Stromal cell of bone marrow (primary cell): ENCODE measurements at places on chromosomes 12 and 14.

DNA sequence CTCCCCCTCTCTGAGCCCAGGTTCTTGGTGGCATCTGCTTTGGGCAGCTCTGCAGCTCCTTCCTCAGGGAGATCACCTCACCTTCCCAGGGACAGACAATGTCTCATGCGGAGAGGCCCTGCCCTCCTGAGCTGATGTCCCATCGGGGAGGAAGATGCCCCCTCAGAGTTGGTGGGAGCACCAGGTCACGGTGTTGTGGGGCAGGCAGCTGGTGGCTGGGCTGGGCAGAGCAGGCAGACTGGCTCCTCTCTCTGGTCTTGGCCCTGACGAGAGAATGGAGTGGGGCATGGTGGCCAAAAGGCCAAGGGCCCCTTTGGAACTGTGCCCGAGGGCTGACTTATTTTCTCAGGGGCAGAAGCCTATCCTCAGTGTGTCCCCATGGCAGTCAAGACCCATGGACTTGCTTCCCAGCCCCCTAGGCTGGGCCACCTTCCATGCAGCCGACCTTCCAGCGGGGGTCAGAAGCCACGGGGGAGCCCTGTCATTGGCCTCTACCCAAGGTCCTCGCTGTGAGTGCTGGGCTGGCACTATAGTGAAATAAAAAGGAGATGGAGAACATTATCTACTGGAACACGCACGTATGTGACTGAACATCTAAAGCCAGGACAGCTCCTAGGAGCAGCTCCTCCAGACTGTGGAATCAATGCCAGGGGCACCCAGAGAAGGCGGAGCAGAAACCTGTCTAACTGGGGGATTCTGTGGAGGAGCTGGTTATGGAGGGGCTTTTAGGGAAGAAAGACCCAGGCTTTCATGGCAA is 21.9 kb downstream of the PPP2R5C start:
- no peak for DNase-seq

- DNase-seq: no peak
These were observed 19.2 kb downstream of the LHX5 start for GRCh38 chr12:113452458-113452857.

- DNase-seq: peak; percentile 82
These were observed 231.6 kb downstream of the CACNA1C start for GRCh38 chr12:2284321-2284813.

- no peak for DNase-seq
These were observed 6.2 kb downstream of the TSPAN9 start for GRCh38 chr12:3083241-3083920.

DNA sequence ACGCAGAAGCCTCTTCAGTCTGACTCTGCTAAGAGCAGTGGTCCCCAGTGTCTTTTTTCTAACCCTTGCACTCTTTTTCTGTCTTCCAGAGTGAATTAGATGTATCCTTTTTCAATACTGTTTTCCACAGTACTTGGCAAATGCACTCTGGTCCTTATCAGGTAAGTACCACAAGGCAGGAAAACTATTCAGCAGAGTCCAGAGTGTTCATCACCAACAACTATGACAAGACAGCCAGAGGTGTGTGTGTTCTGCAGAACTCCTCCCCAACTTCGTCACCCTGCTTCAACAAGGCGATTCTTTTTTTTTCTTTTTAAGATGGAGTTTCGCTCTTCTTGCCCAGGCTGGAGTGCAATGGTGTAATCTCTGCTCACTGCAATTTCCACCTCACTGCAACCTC is 54.3 kb upstream of the STRN3 start:
- no peak for DNase-seq

DNA sequence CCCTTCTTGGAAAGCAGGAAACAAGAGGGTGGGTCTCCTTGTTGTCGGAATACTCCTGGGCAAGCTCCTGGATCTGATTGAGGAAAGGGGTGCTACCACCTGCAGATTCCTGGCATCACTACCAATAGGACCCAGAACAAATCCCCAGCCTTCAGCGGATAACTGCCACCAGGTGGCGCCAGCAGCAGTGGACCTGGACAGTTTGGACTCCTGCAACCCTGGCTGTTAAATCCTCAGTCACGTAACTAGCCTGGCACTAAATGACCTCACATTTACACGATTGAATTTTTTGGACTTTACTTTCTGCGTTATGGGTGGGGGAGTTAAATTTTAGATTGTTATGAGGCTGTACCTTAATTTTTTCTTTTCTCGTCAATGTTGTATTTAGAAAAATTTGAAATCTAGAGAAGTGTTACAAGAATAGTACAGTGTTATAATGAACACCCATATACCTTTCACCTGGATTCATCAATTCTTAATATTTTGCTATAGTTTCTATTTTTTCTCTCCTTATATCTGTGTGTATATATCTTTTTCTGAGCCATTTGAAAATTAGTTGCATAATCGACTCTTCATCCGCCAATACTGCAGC is 95.6 kb downstream of the GAS2L3 start:
- DNase-seq: peak; percentile 14

DNA sequence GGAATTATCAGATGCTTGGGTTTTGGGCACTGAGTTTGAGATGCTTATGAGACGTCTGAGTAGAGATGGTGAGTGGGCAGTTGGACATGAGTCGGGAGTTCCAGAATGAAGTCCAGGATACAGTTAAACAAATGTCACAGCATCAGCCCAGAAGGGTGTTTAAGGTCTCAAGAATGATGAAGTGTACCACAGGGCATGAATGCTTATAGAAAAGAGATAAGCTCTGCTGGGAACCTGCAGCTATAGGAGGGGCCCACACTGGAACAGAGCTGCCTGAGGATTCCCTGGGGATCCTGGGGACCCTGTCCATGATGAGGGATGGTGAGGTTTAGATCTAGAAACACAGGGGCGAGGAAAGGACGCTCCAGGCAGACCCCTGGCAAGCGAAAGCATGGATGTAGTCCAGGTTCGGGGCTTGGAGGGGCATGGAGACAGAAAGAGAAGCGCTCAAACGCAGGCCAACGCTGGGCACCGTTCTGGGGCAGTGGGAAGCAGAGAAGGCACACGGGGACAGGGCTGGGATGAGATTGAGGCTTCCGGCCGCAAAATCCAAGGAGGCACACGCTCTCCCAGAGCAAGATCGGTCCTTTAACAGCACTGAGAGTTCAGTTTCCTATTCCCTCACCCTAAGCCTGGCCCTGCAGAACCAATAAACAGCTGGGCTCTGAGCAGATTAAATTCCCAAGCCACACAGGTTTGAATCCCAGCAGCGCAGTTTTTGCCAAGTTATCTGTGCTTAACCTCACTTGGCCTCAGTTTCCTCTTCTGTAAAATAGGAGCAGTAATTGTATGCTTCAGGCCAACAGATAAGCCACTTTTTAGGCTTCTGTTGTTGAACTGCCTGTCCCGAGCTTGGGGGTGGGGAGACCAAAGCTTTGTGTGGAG is 52.9 kb downstream of the EID3 start:
- DNase-seq: no peak

- DNase-seq: no peak
These were observed 58.3 kb downstream of the SLC8A3 start for GRCh38 chr14:70130482-70130881.

DNA sequence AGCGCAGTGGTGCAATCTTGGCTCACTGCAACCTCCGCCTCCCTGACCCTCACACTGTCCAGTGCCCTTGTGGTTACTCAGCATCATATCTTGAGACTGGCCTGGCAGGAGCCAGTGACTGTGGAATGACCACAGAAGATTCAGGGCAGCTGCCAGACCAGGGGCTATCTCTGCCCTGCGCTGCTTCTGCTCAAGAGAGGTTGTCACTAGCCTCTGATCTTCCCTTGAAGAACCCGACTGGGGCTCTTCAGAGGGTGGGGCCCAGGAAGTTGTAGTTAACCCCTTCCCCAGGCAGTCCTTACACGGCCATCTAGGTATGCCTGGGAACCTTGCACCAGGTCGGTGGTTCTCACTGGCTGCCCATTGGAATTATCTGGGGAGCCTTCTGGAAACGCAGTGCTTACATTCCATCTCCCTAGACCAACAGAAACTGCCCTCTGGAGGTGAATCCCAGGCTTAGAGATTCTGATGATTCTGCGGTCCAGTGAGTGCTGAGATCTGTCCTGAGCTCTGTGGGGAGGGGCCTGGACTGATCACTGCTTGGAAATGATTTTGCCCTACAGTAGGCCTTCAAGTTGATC is 41.4 kb downstream of the PLEKHG3 start:
- DNase-seq: no peak

DNA sequence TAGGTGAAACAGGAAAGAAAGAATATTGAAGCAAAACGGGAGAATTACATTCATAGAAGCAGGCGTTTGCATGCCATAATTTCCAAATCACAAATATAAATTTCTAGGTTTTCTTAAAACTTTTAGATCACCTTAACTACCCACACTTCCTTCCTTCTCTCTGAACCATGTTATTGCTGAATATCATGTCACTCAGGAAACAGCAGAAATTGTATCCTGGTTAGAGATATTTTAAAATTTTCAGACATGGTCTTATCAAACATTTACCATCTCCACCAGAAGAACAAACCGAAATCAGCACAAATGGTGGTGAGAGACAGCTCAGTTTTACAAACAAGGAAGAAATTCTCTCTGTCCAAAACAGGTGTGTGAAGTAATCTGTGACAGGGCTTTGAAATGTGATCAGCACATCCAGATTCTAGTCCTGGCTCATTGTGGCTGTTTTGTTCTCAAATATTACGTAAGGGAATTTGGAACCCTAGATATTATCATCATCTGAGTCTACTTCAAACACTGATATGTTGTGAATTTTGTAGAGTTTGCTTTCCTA is 16.3 kb downstream of the TESPA1 start:
- no peak for DNase-seq

DNA sequence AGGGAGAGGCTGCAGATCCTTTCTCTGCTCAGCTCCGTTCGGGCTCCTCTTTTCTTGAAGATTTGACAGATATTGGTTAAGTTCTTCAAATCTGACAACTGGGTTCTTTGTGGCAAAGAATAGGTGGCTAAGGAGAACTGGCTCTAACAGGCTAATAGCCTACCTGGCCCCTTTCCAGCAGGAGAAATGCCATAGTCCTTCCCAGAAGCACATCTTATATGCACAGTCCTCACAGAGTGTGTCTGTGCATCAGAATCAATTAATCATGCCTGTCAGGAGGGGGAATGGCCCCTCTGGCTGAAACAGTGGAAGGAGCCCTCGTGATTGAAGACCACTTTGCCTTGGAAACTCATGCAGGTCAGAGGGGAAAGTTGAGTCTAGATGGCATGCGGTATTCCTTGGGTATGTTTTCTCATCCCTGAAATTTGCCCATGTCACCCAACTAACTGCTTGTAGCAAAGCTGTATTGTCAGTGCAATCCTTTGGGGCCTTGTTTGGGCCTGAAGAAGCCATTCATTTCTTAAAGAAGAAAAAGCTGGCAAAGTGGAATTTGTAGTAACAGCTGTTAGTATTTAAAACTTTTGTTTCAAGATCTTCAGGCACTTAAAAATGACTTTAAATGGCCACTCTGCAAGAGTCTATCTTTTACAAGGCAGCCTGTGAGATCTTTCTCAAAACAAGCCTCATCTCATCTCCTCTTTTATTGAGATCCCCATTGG is 251.5 kb downstream of the ZFP36L1 start:
- DNase-seq: no peak

GRCh38 chr12:3834774-3835173 is 38.4 kb downstream of the PARP11 start:
- DNase-seq: no peak

- no peak for DNase-seq
These were observed 29.1 kb downstream of the GABARAPL1 start for GRCh38 chr12:10241727-10242126.

DNA sequence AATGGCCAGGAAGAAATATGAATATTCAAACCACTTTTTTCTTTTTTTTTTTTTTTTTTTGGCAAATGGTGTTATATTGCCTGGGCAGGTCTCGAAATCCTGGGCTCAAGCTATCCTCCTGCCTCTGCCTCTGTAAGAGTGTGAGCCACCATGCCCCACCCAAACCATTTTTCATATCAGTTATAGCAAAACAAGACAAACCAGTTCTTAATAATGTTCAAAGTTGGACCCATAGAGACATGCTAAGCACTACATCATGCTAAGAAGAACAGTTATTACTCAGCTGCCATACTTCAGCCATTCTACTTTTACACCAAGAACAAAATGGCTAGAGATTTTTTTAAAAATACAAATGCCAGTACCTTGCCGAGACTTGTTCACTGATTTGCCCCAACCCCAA is 25.5 kb downstream of the EIF2S1 start:
- no peak for DNase-seq

DNA sequence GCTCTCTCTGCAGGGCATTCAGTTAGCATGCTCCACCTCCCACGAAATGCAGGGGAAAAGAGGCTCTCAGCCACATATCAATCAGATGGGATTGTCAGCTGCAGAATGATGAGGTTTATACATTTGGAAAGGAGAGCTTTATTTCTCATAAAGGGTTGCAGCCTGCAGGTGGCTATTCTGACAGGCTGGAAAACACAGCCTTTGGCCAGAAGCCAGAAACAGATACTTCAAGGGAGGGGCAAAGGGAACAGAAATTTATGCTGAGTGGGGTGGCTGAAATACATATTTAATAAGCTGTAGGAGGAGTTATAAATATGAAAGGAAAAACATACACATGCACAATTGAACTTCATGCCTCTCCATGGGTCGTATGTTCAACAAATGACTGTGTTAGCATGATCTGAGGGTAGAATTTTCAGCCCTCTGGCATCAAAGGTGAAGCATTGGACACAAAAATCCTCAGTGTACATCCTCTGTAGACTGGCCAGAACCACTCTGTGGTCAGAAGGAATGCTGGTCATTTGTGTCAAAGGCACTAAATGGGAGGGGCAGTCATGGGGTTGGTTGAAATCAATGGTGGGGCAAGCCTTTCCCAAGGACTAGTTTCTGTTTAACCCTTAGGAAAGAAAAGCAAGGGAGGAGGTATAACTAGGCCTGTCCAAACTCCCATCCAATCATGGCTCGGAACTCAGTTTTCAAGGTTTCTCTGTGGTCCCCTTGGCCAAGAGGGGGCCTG is 62.4 kb downstream of the TMX1 start:
- no peak for DNase-seq

GRCh38 chr12:127625176-127625771 is 641.7 kb upstream of the TMEM132C start:
- DNase-seq: no peak

- DNase-seq: no peak
These were observed 6.6 kb downstream of the FGF6 start for GRCh38 chr12:4438834-4439596.

- no peak for DNase-seq
These were observed 66.5 kb downstream of the C2CD5 start for GRCh38 chr12:22477894-22478287.

- DNase-seq: no peak
These were observed 3.5 kb downstream of the RIN3 start for GRCh38 chr14:92516966-92517506.

- no peak for DNase-seq
These were observed 9.0 kb upstream of the BDKRB1 start for GRCh38 chr14:96247031-96247430.

DNA sequence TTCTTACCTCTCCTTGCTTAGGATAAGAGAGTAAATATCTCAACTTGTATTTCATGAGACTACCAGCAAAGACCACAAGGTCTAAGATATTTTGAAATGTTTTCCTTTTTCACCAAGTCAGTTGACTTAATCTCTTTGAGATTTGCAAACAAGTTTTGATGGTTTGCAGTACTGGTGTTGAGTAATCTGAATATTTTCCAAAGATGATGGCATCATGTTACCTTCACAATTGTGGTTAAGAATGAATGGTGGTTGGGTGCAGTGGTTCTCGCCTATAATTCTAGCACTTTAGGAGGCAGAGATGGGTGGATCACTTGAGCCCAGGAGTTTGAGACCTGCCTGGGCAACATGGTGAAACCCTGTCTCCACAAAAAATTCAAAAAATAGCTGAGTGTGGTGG is 225.7 kb downstream of the TMTC2 start:
- peak; percentile 2 for DNase-seq

GRCh38 chr14:77347751-77348150 is 26.9 kb downstream of the GSTZ1 start:
- DNase-seq: no peak

GRCh38 chr14:69274321-69274720 is 14.4 kb downstream of the GALNT16 start:
- DNase-seq: no peak
